ENCODE measurements at places on chromosomes 13 and 19. TPM values are rescaled to one million over a fixed set of nuclear protein-coding genes. Genes with fewer than 3 reads are reported as not detected.
A peak's percentile ranks its signal among the peaks of the same experiment; 100 is the strongest.

GRCh38 chr13:30332456-30333143 lies 25.2 kb upstream of the KATNAL1 start:
- no peak for DNase-seq

GRCh38 chr13:35478271-35479037 lies 2.0 kb upstream of the MAB21L1 start:
- DNase-seq, result no peak

DNA sequence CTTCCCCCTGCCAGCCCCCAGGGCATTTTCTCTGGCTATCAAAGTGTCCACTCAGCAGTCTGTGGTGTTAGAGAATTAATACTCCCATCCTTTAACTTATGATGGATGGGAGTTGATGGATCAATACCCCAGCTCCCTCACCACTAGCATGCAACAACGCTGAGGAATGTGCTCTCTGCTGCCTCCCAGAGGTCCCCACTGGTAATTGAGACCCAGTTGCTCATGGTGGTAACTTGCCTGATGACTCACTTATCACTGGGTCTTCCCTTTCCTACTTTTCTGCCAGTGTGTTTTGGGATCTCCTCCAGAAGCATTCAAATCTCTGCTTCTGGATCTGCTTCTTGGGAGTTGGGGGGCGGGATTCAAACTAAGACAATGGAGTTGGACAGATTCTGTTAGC lies 20.3 kb upstream of the CACNA1A start:
- peak; percentile 4 for DNase-seq

DNA sequence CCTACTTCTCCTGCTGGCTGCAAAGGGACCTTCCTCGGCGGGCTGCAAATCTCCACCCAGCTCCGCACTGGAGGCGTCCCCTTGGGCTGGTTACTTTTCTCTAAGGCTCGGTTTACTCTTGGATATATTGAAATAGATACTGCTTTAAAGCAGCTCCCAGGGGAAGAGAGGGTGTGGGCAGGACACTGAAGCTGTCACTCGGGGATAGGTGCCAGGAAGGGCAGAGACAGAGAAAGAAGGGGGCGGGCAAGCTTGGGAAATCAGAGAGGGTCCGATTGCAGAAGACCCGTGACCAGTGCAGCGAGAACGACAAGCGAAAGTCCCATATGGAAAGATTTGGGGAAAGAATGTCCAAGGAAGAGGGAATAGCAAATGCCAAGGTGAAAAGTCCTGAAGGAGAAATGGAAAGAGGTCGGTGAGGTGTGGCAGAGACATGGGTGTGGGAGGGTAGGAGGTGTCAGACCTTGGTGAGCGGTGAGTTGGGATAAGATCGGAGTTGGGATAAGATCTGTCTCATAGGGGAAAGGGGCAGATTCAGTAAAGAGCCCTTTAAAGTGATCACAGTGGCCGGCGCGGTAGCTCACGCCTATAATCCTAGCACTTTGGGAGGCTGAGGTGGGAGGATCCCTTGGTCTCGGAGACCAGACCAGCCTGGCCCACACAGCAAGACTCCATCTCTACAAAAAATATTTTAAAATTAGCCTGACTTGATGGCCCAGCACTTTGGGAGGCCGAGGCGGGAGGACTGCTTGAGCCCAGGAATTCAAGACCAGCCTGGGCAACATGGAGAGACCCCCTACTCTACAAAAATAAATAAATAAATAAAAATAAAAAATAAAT lies 618 bp downstream of the THSD8 start:
- no peak for DNase-seq

Gene CBARP
- total RNA-seq, result 1.3 TPM

Gene ZNF541
- total RNA-seq, result 0.18 TPM

Gene LRRC25
- 11.2 TPM for total RNA-seq

Gene ZNF443
- 8.6 TPM for total RNA-seq
